PC-3 (cell line): ENCODE measurements at places on chromosomes 12 and 14. TPM values are rescaled to one million over a fixed set of nuclear protein-coding genes. Genes with fewer than 3 reads are reported as not detected.
A peak's percentile ranks its signal among the peaks of the same experiment; 100 is the strongest.

- peaks cover 14% of the 10 kb centered on the region for H3K4me1 ChIP-seq
- H3K36me3 ChIP-seq: no peaks in the 10 kb centered on the region
- DNase-seq: no peak
- H3K27ac ChIP-seq: no peak overlapping the region
- H3K4me3 ChIP-seq: no peak overlapping the region
Measured at GRCh38 chr14:90504643-90505042, 107.8 kb downstream of the CALM1 start.

DNA sequence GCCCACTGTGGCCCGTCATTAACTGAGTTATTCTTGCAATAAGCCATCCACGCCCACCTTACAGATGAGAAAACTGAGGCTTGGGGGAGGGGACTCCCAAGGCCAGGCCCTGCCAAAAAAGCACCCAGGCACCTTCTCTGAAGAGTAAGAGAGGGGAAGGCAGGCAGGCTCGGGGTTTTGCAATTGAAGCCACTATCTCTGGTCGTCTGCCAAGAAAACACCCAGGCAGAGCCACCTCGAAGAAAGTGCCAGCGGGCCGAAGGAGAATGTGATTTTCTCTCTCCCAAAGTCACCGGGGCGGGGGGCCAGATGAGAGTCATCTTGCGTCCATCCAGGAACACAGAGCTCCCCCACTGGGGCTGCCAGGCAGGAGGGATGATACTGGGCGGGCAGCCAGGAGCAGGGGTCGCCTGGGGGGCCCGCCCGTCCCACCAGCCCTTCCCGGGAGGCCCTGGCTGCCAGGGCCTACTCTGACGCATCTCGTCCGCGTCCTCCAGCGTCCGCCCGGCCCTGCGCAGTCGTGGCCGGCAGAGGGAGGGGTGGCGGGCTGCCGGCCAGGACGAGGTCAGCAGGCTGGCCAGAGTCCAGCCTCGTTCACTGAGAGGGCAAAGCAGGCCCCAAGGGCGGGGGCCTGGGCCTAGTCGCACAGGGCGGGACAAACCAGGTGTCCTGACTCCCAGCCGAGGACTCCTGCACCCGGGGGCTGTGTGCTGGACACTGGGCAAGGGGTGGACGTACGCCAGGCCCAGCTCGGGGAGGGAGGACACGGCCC lies 74.3 kb downstream of the RFLNA start:
- peaks cover 76% of the 10 kb centered on the region for H3K36me3 ChIP-seq
- peak overlapping the region; percentile 74 for H3K27ac ChIP-seq
- no peaks in the 10 kb centered on the region for H3K27me3 ChIP-seq
- H3K4me1 ChIP-seq: peaks cover 29% of the 10 kb centered on the region
- DNase-seq: peak; percentile 81

DNA sequence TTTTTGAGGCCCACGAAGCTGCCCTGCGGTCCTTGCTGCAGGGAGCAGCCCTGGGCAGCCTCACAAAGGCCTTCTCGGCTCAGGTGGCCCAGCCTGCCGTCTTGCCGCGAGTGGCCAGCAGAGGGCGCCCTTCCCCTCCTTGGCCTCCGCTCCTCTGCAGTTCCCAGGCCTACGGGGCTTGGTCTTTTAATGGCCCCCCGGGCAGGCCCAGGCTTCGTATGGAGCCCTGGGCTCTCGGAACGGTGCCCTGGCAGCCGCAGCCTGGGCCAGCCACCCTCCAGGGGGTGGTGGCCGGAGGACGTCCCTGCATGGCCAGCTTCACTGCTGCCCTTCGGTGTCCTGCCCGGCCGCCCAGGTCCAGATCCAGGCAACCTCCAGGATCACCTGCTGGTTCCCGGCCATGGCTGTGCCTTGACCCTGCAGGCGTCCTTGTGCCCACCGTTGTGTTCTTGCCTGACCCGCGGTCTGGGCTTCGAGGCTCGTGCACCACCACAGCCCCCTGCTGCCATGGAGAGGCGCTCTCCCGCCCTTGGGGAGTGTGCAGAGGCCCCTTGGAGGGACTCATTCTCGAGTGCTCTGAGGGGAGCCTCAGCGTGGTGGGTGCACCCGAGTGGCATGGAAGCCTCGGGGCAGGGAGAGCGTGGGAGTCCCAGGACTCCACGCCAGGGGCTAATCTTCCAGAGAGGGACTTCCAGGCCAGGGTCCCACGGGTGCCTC lies 9.4 kb downstream of the ASPG start:
- H3K27ac ChIP-seq: no peak overlapping the region
- H3K4me3 ChIP-seq: no peak overlapping the region
- H3K4me1 ChIP-seq: no peaks in the 10 kb centered on the region
- peak; percentile 70 for DNase-seq
- H3K27me3 ChIP-seq: no peaks in the 10 kb centered on the region

GRCh38 chr14:50396631-50397389 lies at the start of gene CDKL1:
TSS of gene CDKL1 (minus strand) at chr14:50396881. CDS start at chr14:50395868, 1,013 bp downstream.
- no peaks in the 10 kb centered on the region for H3K27me3 ChIP-seq
- H3K36me3 ChIP-seq: no peaks in the 10 kb centered on the region
- peak within 1 kb of the TSS; percentile 85 for H3K27ac ChIP-seq
- DNase-seq: peak; percentile 85
- H3K4me1 ChIP-seq: peaks cover 34% of the 10 kb centered on the region
- peak within 1 kb of the TSS; percentile 82 for H3K4me3 ChIP-seq

- no peak overlapping the region for H3K4me3 ChIP-seq
- H3K27ac ChIP-seq: peak overlapping the region; percentile 12
- peaks cover 44% of the 10 kb centered on the region for H3K36me3 ChIP-seq
- no peaks in the 10 kb centered on the region for H3K27me3 ChIP-seq
- DNase-seq: peak; percentile 64
- H3K4me1 ChIP-seq: peaks cover 10% of the 10 kb centered on the region
Measured at GRCh38 chr12:119683413-119683812, 15.5 kb downstream of the PRKAB1 start.

GRCh38 chr12:52383331-52383730 lies 2.1 kb downstream of the KRT84 start:
- H3K27ac ChIP-seq: no peak overlapping the region

- no peak for DNase-seq
- H3K36me3 ChIP-seq: peaks cover 1% of the 10 kb centered on the region; the same call in 1 of the 2 replicates
- H3K4me3 ChIP-seq: peak overlapping the region; percentile 64
- H3K27me3 ChIP-seq: no peaks in the 10 kb centered on the region
Measured at GRCh38 chr12:130818272-130818634, 20.8 kb downstream of the STX2 start.

GRCh38 chr12:52371716-52372115 lies 4.4 kb upstream of the KRT85 start:
- H3K36me3 ChIP-seq: no peaks in the 10 kb centered on the region
- no peaks in the 10 kb centered on the region for H3K27me3 ChIP-seq
- H3K4me3 ChIP-seq: no peak overlapping the region
- no peak for DNase-seq
- H3K4me1 ChIP-seq: no peaks in the 10 kb centered on the region
- no peak overlapping the region for H3K27ac ChIP-seq

- DNase-seq: peak; percentile 64
- peaks cover 4% of the 10 kb centered on the region; the same call in 1 of the 2 replicates for H3K36me3 ChIP-seq
- H3K27me3 ChIP-seq: no peaks in the 10 kb centered on the region
- H3K27ac ChIP-seq: no peak overlapping the region
Measured at GRCh38 chr14:55301437-55302121, 30.4 kb downstream of the FBXO34 start.

- H3K4me1 ChIP-seq: no peaks in the 10 kb centered on the region
- DNase-seq: no peak
- H3K27me3 ChIP-seq: peaks cover 69% of the 10 kb centered on the region
- no peaks in the 10 kb centered on the region for H3K36me3 ChIP-seq
- no peak overlapping the region for H3K27ac ChIP-seq
Measured at GRCh38 chr12:54565986-54566544, 16.7 kb downstream of the PDE1B start.

DNA sequence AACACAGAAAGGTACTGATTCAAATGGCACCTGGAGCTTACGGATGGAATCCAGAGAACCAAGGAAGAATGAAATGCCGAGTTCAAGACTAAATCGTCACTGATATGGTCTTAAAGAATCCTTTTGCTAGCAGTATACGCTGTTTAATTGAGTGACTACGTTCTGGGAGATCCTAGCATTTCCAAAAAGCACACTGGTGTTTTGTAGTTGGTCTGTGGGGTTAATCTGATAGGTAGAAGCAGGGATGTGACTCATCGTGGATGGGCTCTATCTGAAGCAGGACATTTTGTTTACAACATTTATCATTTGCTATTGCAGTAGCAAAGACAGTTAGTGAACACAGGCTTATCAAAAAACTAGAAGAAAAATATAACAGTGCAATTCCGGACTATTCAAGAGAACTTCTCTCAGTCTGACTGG lies 169.2 kb upstream of the HMGA2 start:
- no peaks in the 10 kb centered on the region for H3K27me3 ChIP-seq

- no peak overlapping the region for H3K27ac ChIP-seq
- H3K36me3 ChIP-seq: no peaks in the 10 kb centered on the region
- H3K4me1 ChIP-seq: peaks cover 11% of the 10 kb centered on the region
Measured at GRCh38 chr12:3644104-3644503, 108.8 kb downstream of the CRACR2A start.

DNA sequence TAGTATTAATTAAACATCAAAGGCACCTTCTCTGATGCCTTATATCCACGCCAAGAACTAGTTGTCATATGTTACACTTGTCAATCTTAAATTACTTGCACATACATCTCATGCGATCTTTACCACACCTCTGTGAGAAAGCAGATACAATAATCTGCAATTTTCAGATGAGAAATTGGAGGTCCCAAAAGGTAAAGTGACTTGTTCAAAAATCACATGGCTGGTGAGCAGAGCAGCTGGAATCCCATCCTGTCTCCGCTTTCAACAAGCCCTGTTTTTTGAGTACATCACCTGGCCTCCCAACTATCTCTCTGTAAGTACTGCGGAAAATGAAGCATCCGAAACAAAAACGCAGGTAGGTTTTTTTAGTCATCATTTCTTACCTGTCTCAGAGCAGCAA lies 203.4 kb upstream of the FOXN3 start:
- H3K36me3 ChIP-seq: no peaks in the 10 kb centered on the region
- H3K4me3 ChIP-seq: no peak overlapping the region
- H3K4me1 ChIP-seq: 0 out of 2 replicates have a peak, but pooled peaks cover 4% of the 10 kb centered on the region
- no peak overlapping the region for H3K27ac ChIP-seq
- H3K27me3 ChIP-seq: no peaks in the 10 kb centered on the region
- DNase-seq: no peak

GRCh38 chr12:89657066-89657465 lies 51.6 kb downstream of the ATP2B1 start:
- no peak overlapping the region for H3K27ac ChIP-seq
- no peak overlapping the region for H3K4me3 ChIP-seq
- no peaks in the 10 kb centered on the region for H3K27me3 ChIP-seq
- DNase-seq: no peak
- no peaks in the 10 kb centered on the region for H3K4me1 ChIP-seq

DNA sequence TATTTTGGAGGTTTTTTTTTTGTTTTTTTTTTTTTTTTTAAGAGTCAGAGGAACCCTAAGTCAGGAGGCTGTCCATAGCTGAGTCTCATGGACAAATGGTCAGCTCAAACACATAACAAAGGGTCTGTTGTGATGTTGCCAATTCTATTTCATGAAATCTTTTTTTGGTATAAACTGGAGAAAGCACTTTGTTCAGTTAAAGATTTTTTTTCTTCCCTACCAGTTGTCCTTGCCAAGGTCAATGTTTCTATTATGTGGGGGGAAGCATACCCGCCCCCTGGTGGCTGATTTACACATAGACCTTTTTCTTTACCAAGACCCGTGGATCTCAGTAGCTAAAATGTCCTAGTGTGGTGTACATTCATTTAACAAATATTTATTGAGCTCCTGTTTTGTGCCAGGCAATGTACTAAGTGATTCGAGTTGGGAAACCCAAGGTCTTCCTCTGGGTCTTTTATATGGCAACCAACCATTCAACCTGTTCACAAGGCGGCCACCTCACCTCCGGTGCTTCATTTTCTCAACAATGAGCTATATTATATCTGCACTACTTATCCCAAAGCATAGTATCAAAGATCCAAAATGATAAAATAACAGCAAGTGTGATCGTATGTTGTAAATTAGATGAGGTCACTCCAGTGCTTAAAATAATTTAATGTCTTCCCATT lies 214.5 kb downstream of the PAH start:
- no peaks in the 10 kb centered on the region for H3K4me1 ChIP-seq
- no peaks in the 10 kb centered on the region for H3K36me3 ChIP-seq
- no peak overlapping the region for H3K4me3 ChIP-seq
- H3K27me3 ChIP-seq: no peaks in the 10 kb centered on the region
- no peak overlapping the region for H3K27ac ChIP-seq

DNA sequence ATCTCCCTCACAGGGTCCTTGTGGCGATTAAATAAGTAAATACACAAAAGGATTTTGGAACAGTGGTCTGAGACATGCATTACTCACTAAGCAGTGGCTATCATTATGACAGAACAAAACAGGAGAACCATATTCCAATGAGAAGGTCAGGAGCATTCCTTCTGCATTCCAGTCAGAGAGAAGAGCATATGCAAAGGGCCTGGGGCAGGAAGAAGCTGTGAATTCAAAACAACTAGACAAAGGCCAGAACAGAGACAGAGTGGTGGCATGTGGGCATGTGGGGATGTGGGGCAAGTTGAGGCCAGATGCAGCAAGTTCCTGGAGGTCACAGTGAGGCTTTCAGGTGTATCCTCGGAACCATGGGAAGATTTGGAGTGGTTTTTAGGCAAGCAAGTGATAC lies 70.1 kb upstream of the VRK1 start:
- no peak overlapping the region for H3K27ac ChIP-seq
- no peak overlapping the region for H3K4me3 ChIP-seq
- H3K27me3 ChIP-seq: peaks cover 66% of the 10 kb centered on the region
- no peaks in the 10 kb centered on the region for H3K36me3 ChIP-seq
- no peak for DNase-seq

- no peak overlapping the region for H3K4me3 ChIP-seq
- H3K27ac ChIP-seq: no peak overlapping the region
- peak; percentile 86 for DNase-seq
- H3K36me3 ChIP-seq: no peaks in the 10 kb centered on the region
Measured at GRCh38 chr12:63400718-63401117, 249.7 kb upstream of the AVPR1A start.

- no peaks in the 10 kb centered on the region for H3K27me3 ChIP-seq
- no peaks in the 10 kb centered on the region for H3K4me1 ChIP-seq
- no peak overlapping the region for H3K27ac ChIP-seq
- no peak overlapping the region for H3K4me3 ChIP-seq
- DNase-seq: no peak
Measured at GRCh38 chr12:82973592-82973991, 286.9 kb downstream of the TMTC2 start.

- peaks cover 47% of the 10 kb centered on the region for H3K4me1 ChIP-seq
- no peaks in the 10 kb centered on the region for H3K27me3 ChIP-seq
- H3K36me3 ChIP-seq: peaks cover 1% of the 10 kb centered on the region; the same call in 1 of the 2 replicates
- peak overlapping the region; percentile 4; the same call in 1 of the 2 replicates for H3K4me3 ChIP-seq
Measured at GRCh38 chr12:27589419-27589818, 65.4 kb downstream of the PPFIBP1 start.

The GPR132 gene
- total RNA-seq: 0.04 and 0.12 TPM in 2 replicates

The PZP gene
- not detected in 2 replicates for total RNA-seq

The ATP6V1D gene
- total RNA-seq: 69.6 and 85.9 TPM in 2 replicates

The PLEKHD1 gene
- 0.15 and 0.35 TPM in 2 replicates for total RNA-seq

The MUCL1 gene
- not detected in 2 replicates for total RNA-seq

The SMIM41 gene
- total RNA-seq: not detected in 2 replicates

The SINHCAF gene
- total RNA-seq: 32.0 and 32.3 TPM in 2 replicates

The AJUBA gene
- 81.1 and 116 TPM in 2 replicates for total RNA-seq

The GLIPR1L2 gene
- not detected in 2 replicates for total RNA-seq

The MSRB3 gene
- total RNA-seq: 4.5 and 5.9 TPM in 2 replicates

The CCDC38 gene
- total RNA-seq: not detected in 2 replicates

The VCPKMT gene
- 8.2 and 8.8 TPM in 2 replicates for total RNA-seq

The CPNE6 gene
- not detected in 2 replicates for total RNA-seq

The A2ML1 gene
- total RNA-seq: 0.12 and 0.36 TPM in 2 replicates

The LRRK2 gene
- total RNA-seq: 0.33 TPM in 1 of 2 replicates, not detected in the other

The ANGEL1 gene
- total RNA-seq: 9.2 and 12.4 TPM in 2 replicates
